ENCODE measurements at places on chromosomes 1 and 21. TPM values are rescaled to one million over a fixed set of nuclear protein-coding genes. Genes with fewer than 3 reads are reported as not detected.

Gene SELL
- total RNA-seq = 110 TPM

Gene CFAP141
- total RNA-seq = not detected

Gene TAS1R3
- total RNA-seq = 0.14 TPM

Gene CASQ1
- total RNA-seq = not detected

Gene UQCRHL
- 2.5 TPM for total RNA-seq

Gene LINGO4
- total RNA-seq = not detected

Gene OVAAL
- total RNA-seq = not detected

Gene KMO
- total RNA-seq = 0.18 TPM

Gene LEPR
- 3.0 TPM for total RNA-seq

Gene AADACL4
- total RNA-seq = not detected

Gene MAN1C1
- 4.4 TPM for total RNA-seq

Gene PLPPR4
- total RNA-seq = not detected

Gene ATF6
- total RNA-seq = 17.3 TPM

Gene TUFT1
- 1.0 TPM for total RNA-seq

Gene ZMYND12
- 0.59 TPM for total RNA-seq

Gene ZSWIM5
- total RNA-seq = 0.70 TPM

Gene LIX1L
- 43.6 TPM for total RNA-seq

Gene ADAM30
- total RNA-seq = not detected

Gene NEGR1
- not detected for total RNA-seq

Gene CAPN8
- not detected for total RNA-seq

Gene ENO1
- 4,199 TPM for total RNA-seq

Gene SLC9C2
- not detected for total RNA-seq

Gene CTBS
- 18.3 TPM for total RNA-seq

Gene HPDL
- 39.8 TPM for total RNA-seq

Gene FCAMR
- total RNA-seq = not detected

Gene OR2L2
- 0.07 TPM for total RNA-seq

Gene C1orf21
- total RNA-seq = 4.6 TPM

Gene CLEC20A
- total RNA-seq = not detected

Gene OR2L3
- total RNA-seq = not detected

Gene S1PR1
- total RNA-seq = 63.9 TPM

Gene UMODL1
- not detected for total RNA-seq

Gene AKNAD1
- not detected for total RNA-seq

Gene OR2M3
- total RNA-seq = not detected

Gene KRTAP11-1
- total RNA-seq = not detected

Gene VANGL2
- 0.16 TPM for total RNA-seq

Gene NTRK1
- 25.9 TPM for total RNA-seq
